Muscle of back (tissue), 13 donors: ENCODE measurements at places on chromosomes 13 and 19. TPM values are rescaled to one million over a fixed set of nuclear protein-coding genes. Genes with fewer than 3 reads are reported as not detected.

Gene TTC9B
- polyA plus RNA-seq: not detected

DNA sequence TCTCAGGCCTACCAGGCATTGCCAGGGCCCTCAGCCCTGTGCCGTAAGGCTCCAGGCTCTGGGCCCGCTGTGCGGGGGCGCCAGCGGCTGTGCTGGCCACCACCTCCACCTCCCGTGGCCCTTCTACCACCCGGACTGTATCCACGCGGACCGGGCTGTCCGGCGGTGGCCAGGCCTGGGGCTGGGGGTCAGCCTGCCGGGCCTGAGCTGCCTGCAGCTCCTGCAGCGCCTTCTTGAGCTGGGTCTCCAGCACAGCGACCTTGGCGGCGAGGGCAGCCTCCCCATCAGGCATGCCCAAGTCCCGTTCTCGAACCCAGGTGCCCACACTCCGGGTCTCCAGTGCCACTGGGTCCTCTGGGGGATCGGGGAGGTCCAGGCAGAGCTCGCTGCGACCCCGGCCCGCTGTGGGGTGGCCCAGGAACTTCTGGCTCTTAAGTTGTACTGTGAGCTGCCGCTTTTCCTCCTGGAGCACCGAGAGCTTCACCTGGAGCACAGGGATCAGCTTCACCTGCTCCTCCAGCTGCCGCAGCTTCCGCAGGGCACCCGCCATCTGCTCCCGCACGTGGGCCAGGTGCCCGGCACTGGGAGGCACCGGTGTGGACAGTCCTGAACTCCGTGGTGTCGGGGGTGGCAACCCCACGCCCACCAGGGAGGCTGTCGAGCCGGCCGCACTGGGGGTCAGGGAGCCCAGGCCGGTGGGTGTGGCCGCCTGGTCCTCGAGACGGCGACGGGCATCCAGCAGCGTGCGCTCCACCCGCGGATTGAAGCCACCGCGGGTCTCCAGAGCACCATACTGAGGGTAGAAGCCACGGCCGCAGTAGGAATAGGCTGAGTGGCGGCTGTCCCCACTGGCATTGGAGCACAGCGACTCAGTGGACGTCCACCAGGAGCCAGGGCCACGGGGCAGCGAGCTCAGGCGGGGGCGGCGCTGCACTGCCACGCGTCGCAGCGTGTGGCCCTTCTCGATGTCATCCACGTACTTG is 4.1 kb downstream of the KANK2 start:
- no peak for DNase-seq

DNA sequence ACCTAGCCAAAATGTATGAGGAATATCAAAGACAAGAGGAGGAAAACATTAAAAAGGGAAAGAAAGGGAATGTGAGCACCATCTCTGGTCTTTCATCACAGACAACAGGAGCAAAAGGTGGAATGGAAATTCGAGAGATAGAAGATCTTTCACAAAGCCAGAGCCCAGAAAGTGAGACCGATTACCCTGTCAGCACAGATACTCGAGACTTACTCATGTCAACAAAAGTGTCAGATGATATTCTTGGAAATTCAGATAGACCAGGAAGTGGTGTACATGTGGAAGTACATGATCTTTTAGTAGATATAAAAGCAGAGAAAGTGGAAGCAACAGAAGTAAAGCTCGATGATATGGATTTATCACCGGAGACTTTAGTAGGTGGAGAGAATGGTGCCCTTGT is 217.0 kb downstream of the NBEA start:
- DNase-seq: no peak

DNA sequence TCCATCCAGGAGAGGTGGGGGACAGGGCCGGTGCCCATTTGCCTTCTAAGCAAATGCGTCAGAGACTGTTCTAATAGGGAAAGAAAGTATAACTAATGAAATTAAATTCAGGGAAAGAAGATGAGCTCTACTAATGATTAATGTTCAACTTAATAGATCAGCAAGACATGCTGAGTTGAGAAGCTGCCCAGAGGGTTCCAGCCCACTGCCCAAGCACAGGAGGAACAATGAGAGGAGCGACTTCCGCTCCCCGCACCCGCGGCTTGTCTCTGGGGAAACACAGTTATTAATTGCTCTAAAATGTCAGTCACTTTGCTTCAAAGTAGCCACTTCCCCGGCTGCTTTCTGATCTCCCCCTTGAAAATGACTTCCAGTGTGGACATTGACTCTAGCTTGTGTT is 331.3 kb downstream of the UQCRFS1 start:
- DNase-seq: no peak

Gene SLC35E1
- 28.7 TPM for polyA plus RNA-seq

DNA sequence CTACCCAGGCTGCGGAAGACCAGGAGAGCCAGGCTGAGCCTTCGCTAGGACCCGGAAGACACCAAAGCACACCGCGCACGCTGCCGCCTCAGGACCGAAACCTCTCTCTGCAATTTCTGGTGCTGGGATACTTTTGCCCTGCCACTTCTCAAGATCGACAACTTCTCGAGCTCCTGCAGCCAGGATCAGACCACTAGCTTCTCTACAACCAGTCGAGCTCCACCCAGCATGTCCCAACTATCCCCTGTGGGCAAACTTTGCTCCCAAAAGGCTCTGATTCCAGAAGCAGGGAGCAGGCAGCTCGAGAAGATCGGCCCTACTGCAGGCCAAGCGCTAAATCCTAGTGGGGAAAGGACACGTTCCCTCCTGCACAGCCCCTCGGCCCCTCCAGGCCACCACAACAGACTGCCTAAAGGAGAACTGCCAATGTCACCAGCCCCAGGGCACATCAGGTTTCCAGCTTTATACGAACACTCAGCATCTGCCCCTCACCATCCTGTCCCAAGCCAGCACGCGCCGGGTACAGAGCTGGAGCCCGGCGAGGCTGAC is 979 bp downstream of the AKAP8 start:
- DNase-seq: peak; percentile 28

Gene POGLUT2
- 28.8 TPM for polyA plus RNA-seq

Gene CD209
- polyA plus RNA-seq: 2.2 TPM

Gene CLEC17A
- 0.05 TPM for polyA plus RNA-seq

Gene WDR87
- 0.05 TPM for polyA plus RNA-seq

DNA sequence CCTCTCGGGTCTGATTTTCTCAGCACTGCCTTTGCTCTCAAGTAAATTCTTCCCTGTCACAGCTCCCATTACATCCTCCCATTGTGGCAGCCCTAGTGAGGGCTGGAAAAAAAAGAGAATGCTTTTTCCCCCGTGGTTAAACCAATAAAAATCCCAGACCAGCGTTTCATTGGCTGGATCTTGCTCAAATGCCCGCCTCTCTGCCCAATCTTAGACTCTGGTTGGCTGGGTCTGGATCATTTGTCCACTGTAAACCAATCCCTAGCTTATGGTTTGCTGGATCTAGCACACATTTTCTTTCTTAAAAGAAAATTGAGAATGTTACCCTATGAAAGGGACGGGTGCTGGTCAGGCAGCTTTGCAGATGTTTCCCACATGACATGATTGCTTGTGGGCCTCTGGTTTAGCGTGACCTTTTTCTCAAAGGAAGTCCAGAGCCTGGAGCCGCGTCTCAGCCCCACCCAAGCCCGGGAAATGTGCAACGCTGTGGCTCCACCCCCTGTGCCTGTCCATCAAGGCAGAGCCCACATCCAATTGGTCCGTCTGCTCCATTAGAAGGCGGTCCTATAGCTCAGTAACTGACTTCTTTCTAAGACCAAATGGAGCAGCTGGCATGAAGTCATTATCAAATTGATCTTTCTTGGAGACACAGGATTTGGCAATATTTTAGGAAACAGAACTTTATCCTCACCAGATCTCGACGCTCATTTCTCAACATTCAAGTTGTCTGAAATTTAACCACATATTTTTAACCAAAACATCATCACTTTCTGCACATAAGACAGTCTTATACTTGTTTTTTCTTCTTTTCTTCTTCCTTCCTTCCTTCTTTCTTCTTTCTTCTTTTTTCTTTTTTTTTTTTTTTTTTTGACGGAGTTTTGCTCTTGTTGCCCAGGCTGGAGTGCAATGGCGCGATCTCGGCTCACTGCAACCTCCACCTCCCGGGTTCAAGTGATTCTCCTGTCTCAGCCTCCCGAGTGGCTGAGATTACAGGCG is 2.6 kb upstream of the MCEMP1 start:
- peak; percentile 67 for DNase-seq
